ENCODE measurements at places on chromosomes 11 and 22.

- DNase-seq = peak; percentile 36
These were observed 979 bp downstream of the ZBED5 start for GRCh38 chr11:10856689-10857458.

- DNase-seq = no peak
These were observed 69.9 kb upstream of the ASPHD2 start for GRCh38 chr22:26359156-26359555.

GRCh38 chr11:1810761-1811160, 24.0 kb upstream of the SYT8 start:
- no peak for DNase-seq

- DNase-seq = no peak
These were observed 108.4 kb downstream of the ABTB2 start for GRCh38 chr11:34249439-34249838.

DNA sequence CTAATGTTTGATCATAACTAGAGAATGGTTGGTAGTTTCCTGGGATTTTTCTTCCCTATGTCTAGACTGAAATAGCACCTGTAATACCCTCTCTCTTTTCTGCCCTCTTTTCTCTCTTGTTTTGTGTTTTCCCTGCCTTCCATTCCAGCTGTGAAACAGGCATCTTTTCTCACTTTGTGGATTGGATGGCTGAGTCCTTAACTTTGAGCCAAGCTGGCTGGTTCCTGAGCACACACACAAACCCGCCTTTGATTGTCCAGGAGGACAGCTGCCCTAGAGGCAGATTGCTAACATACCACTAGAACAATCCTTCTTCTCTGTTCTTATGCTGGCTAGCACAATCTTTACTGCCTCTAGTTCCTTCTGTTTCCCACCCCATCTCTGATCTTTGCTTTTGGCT, 17.7 kb downstream of the CTNND1 start:
- no peak for DNase-seq

DNA sequence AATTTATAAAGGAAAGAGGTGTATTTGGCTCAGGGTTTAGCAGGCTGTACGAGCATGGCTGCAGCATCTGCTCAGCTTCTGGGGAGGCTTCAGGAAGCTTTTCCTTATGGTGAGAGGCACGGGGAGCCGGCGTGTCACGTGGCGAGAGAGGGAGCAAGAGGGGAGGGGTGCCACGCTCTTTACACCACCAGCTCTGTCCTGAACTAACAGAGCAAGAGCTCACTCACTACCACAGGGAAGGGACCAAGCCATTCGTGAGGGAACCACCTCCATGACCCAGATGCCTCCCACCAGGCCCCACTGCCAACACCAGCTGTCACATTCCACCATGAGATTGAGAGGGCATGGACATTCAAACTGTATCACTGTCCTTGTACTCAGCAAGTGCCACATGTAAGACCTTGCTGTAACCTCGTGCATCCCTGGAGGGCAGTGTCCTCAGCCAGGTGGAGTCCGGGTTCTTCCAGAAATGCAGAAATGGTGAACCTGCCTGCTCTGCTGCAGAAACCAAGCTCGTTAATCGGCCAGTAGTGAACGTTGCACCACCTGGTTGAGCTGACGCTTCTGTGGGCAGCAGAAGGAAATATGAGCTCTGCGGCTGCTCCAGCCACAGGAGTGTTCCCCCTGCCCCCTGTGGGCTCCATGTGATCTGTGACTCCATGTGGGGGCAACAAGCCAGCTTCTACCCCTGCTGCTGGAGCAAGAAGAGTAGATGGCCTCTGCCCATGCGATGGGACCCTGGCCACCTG, 368.6 kb downstream of the TBC1D22A start:
- no peak for DNase-seq

GRCh38 chr22:36227396-36227795, 11.9 kb downstream of the APOL2 start:
- DNase-seq = peak; percentile 16

GRCh38 chr11:57299150-57299737, 25.5 kb downstream of the TNKS1BP1 start:
- DNase-seq = no peak

DNA sequence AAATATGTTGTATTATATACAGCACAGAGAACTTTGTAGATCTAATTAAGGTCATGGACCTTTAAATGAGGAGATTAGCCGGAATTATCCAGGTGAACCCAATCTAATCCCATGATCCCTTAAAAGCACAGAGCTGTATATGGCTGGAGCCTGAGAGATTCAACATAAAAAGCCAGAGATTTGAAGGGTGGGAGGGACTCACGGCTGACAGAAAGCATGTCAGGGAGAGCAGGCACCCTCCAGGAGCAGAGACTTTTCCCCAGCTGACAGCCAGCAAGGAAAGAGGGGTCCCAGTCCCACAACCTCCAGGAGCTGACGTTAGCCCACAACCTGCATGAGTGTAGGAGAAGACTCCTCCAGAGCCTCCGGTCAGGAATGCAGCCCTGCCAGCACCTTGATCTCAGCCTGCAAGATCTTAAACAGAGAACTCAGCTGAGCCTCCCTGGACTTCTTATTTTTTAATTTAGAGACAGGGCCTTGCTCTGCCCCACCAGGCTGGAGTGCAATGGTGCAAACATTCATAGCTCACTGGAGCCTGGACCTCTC, 20.0 kb upstream of the ADA2 start:
- no peak for DNase-seq

- DNase-seq = no peak
These were observed 19.0 kb downstream of the KCNQ1 start for GRCh38 chr11:2463766-2464277.

GRCh38 chr11:45730014-45730413, 64.6 kb upstream of the CHST1 start:
- DNase-seq = no peak

GRCh38 chr11:34213366-34213765, 107.9 kb downstream of the NAT10 start:
- no peak for DNase-seq

GRCh38 chr11:113519989-113520613, 44.9 kb upstream of the DRD2 start:
- no peak for DNase-seq

GRCh38 chr22:24489011-24489410, 6.1 kb upstream of the UPB1 start:
- no peak for DNase-seq

All from activated CD4-positive, alpha-beta T cell treated with anti-CD3 and anti-CD28 coated beads, Interleukin-2, amount 10 ng/mL, durations not matched to agents 7 days and 5 days (primary cell).